ENCODE measurements at places on chromosomes 1 and 21.
A peak's percentile ranks its signal among the peaks of the same experiment; 100 is the strongest.

DNA sequence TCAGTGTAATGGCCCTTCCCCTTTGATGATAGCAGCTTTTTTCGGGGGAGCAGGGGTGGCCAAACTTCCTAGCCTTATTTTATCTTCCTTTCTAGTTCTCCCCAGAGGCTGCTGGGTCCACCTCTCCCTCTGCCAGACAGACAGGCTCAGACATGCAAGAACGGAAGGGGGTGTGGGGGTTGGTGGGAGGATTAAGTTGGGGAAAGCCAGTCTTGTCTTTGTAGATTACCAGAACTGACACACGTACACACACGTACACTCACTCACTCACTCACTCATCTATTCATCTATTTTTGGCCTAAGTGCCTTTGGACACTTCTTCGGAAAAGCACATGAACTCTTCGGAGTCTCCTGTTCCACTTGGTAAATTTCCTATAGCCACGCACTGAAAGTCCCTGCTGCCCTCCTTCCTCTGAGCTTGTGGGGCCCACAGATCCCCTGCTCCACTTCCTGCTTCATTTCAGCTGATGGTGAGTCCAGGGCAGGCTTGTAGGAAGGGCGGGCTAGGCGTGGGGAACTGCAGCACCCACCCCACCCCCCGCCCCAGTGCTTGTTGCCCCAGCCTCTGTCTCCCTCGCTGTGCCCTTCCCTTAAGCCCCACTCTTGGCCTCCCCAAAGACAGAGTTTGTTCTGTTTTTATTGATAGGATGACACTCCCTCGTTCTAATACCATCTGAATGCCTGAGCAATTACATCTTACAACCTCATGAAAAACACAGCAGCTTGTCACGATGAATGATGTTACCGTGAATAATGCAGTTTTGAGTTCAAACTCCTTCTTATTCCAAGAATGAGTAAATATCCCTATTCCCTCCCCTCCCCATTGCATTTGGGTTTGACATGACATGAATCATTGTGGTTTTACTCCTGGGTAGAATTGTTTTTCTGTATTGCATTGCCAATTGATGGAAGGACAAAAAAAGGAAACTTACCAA, 60.7 kb upstream of the ATP5PO start:
- DNase-seq: peak; percentile 98

DNA sequence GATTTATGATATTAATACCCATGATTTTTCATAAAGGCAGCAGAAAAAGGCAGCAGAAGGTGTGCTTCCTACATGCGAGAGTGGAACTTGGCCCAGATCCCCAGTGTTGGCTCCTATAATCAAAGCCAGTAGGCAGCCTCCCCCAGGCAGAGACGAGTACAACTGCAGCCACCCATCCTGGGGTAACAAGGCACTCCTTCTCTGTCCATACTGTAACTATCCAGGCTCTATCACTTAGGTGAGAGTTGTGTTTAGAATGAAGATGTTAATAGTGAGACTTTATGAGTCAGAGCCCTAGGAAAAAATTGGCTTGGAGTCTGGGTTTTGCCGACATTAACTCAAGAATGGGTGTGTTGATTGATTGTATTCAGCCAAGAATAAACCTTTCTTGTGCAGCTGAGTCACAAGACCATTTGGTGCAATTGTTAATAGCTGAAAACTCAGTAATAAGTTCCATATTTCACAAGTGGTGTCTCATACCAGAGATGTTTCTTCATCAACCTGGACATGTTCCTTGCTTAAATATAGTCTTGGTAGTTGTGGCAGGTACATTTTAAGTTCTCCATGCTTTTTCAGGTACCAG, 322.3 kb downstream of the DUSP10 start:
- peak; percentile 46 for DNase-seq

DNA sequence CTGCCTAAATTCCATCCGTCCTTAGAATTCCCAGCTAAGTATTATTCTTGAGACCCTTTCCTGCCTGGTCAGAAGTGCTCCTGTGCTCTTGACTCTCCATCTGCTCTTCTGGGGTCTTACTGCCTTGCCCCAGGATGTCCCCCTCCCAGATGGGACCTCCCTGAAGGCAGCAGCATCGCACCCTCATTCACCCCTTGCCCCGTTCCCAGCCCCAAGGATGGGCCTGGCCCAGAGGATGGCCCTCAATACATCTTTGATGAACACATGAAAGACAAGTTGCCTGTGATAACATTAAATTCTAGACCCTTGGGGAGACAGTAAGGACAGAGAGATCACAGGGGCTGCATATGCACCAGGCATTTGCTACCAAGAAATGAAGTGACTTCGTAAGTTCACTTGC, 167.2 kb downstream of the TRABD2B start:
- no peak for DNase-seq

- no peak for DNase-seq
Observed at GRCh38 chr1:157312082-157312812, 174.1 kb upstream of the ETV3 start.

- no peak for DNase-seq
Observed at GRCh38 chr1:109626682-109627408, 7.2 kb downstream of the AMPD2 start.

DNA sequence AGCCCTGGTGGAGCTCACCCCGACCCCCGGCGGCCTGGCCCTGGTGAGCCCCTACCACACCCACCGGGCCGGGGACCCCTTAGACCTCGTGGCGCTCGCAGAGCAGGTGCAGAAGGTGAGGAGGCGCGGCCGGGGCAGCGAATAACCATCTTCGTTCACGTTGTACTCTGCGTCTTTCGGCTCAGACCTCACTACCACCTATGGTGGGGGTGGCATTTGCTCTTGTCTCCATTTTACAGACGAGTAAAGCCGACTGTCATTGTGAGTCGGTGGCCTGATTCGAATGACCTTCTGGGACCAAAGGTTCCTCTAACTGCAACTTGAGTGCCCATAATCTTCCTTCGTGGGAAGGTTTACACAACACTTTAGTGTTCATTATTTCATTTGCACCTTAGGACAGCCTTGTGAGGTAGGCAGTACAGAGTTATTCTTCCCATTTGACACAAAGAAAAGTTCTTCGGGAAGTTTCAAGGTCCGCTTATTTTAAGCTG, 506 bp downstream of the C1orf50 start:
- no peak for DNase-seq

DNA sequence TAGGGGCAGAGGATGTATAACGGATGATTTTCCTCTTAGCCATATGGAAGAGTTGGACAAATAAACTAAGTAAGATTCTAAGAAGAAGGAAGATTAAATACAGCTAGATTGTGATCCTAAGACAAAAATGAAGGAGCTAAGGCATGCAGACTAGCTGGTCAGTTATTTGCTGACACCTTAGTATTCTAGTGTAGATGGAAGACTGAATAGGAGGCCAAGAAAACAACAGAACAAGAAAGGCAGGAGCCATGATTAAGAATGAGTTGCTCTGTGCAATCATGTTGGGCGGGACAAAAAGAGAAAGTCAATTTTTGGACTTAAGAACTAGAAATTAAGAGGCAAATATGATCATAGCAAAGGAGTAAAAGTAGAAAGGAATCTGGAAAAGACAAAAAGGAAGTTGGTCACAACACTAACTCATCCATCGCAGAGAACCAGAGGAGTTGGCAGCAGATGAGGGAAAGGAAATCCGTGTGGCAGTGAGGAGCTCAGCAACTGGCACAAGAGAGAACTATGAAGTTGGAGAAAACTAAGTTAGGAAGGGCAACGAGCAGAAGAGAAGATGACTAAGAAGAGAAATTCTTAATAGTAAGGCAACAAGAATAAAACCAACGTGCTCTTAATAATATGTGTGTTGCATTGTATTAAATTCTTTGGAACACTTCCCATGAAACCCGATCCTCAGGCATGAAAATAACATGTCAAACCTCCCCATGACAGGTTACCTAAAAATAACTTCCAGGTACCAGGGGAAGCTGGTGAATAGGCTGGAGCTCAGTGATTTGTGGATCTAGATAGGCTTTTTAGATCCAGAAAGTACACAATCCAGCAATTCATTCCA, 234.4 kb downstream of the LTN1 start:
- no peak for DNase-seq

DNA sequence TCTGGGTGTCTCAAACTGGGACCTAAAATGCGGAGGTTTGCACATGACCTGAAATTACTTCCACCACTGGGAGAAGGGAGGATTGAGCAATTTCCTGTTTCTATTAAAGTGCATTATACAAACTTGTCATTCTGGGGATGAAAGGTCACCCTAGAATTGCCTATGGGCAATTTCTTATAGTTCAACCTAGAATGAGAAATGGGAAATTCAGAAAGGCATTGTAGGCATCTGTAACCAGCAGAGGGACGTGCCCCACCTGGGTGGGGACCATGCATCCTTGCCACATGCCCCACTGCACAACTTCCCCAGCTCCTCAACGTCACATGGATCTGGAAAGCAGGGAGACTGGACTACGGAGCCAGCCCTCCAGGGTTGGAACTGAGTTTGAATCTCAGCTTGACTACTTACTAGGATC, 47.0 kb downstream of the MRPL39 start:
- DNase-seq: no peak

GRCh38 chr1:162310337-162310736, 66.3 kb downstream of the SPATA46 start:
- peak; percentile 19 for DNase-seq

- DNase-seq: no peak
Observed at GRCh38 chr1:36208978-36209703, 15.1 kb upstream of the THRAP3 start.

- DNase-seq: no peak
Observed at GRCh38 chr1:101667761-101668160, 329.0 kb downstream of the OLFM3 start.

GRCh38 chr1:37817481-37817880, 9.5 kb upstream of the YRDC start:
- peak; percentile 11 for DNase-seq

DNA sequence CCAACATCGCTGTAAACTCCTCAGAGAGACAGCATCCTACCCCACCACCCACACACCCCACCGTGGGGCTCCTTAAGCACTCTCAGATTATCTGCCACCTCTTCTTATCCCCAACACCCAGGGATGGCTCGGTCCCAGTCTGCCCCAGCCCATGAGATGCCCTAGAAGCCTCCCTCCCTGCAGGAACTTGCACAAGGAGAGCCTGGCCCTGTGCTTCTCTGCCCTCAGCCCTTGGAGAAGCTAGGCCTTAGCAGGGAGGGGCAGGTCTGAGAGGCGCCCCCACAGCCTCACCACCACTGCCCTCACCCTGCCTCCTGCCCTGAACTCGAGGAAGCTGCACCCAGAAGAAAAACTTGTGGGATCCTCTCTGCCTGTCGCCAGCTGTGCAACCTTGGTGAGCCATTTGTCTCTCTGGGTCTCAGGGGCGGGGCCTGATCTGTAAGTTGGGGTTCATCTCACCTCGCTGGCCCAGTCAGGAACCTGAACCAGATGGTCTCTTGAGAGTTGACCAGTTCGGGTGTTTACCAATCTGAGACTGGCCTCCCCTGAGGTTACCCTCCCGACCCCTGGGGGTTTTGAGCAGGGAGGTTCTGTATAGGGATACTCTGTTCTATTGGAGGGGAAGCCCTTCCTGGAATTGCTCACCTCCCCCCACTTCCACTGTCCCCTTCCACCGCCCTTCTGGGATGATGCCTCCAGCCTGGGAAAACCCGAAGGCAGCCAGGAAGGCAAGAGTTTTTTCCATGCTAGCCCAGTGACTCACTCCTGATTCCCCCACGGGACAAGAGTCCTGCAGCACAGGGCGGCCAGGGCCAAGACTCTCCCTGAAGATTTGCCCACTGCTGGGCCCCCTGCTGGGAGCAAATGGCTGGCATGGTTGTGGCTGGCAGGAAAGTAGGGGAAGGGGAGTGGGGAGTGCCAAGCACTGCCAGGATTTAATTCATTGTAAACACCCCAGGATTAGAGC, at the start of gene S100A3:
TSS of gene S100A3 (minus strand) at position 537 of the 967 bp plus-strand sequence. CDS start 773 bp downstream, outside the sequence.
- peak; percentile 97 for DNase-seq

GRCh38 chr21:43345746-43346409, 81.1 kb downstream of the SIK1 start:
- peak; percentile 68 for DNase-seq

GRCh38 chr1:202698276-202698675, 12.0 kb downstream of the SYT2 start:
- peak; percentile 8 for DNase-seq
